ENCODE measurements at places on chromosomes 2 and 18. TPM values are rescaled to one million over a fixed set of nuclear protein-coding genes. Genes with fewer than 3 reads are reported as not detected.

BCL2L11 gene
- total RNA-seq: 19.2 TPM

ARHGEF4 gene
- not detected for total RNA-seq

IL1F10 gene
- not detected for total RNA-seq

RAPGEF4 gene
- 0.43 TPM for total RNA-seq

DCC gene
- total RNA-seq: not detected

ABCG8 gene
- total RNA-seq: not detected

CEP68 gene
- total RNA-seq: 2.0 TPM

EMILIN2 gene
- total RNA-seq: 49.1 TPM

ITGA4 gene
- 52.1 TPM for total RNA-seq

ZFAND2B gene
- 51.8 TPM for total RNA-seq

LMAN2L gene
- 7.5 TPM for total RNA-seq

CNTNAP5 gene
- total RNA-seq: not detected

SP140L gene
- 54.0 TPM for total RNA-seq

OSR1 gene
- total RNA-seq: not detected

APCDD1 gene
- not detected for total RNA-seq

MLPH gene
- not detected for total RNA-seq

COL4A4 gene
- total RNA-seq: 0.62 TPM

CDH19 gene
- not detected for total RNA-seq

RHBDD1 gene
- 43.3 TPM for total RNA-seq

FOXD4L1 gene
- 0.17 TPM for total RNA-seq

CRYBA2 gene
- not detected for total RNA-seq

SPHKAP gene
- total RNA-seq: not detected

ASB18 gene
- not detected for total RNA-seq

IL36G gene
- not detected for total RNA-seq

PDE1A gene
- not detected for total RNA-seq

FBXO41 gene
- 10.0 TPM for total RNA-seq

GCKR gene
- total RNA-seq: not detected

SULT1C4 gene
- not detected for total RNA-seq

REG1B gene
- total RNA-seq: not detected

NTSR2 gene
- not detected for total RNA-seq

ANKRD30BL gene
- not detected for total RNA-seq

GMPPA gene
- 55.5 TPM for total RNA-seq

RFTN2 gene
- total RNA-seq: not detected

FSHR gene
- not detected for total RNA-seq

HOXD3 gene
- total RNA-seq: not detected

PAX8 gene
- total RNA-seq: 1.8 TPM

RAMP1 gene
- total RNA-seq: 7.4 TPM

NFU1 gene
- total RNA-seq: 25.3 TPM

CCDC150 gene
- total RNA-seq: 12.0 TPM

AGXT gene
- not detected for total RNA-seq

PKDCC gene
- not detected for total RNA-seq

ECEL1 gene
- not detected for total RNA-seq

ALPG gene
- not detected for total RNA-seq

SLC66A2 gene
- 28.1 TPM for total RNA-seq

MAP3K19 gene
- not detected for total RNA-seq

ALKAL2 gene
- 1.4 TPM for total RNA-seq

LRRC30 gene
- total RNA-seq: not detected

IGFBP5 gene
- total RNA-seq: not detected

GCG gene
- not detected for total RNA-seq

FZD7 gene
- total RNA-seq: 1.6 TPM

TMEM178A gene
- not detected for total RNA-seq

SLC23A3 gene
- 2.4 TPM for total RNA-seq

CTAGE1 gene
- not detected for total RNA-seq

CDKL4 gene
- total RNA-seq: not detected

NLRC4 gene
- not detected for total RNA-seq
